ENCODE measurements at places on chromosomes 5 and 9.

DNA sequence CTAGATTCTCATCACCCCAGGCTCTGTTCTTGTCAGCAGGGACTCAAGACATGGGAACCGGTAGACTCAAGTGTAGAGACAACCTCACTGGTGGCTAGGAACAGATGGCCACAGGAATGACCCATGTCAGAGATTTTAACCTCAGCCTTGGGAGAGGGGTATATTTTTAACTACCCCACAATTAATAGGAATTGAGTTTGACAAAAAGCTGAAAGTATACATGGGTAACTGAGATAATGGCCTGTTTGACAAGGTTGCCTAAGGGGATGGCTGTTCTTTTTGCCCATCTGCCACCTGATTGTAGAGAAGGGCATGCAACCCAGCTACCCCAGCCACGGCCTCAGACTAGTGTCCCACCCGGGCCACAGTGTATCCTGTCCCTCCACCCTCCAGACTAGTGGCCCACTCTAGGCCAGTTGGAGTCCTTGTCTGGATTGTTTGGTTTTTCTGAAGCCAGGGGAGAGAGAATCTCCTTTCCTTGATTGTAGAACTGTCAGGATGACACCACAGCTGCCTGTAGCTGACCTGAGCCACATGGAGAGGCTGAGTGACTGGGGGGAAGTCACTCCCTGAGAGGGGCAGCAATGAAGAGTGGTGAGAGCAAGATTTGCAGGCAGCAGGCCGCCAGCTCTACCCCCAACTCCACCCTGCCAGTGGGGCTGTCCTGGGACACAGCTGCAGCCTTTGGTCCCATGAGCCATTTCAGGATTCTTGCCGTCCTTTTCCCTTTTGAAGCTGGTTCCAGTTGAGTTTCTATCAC is 14.6 kb upstream of the ANGPTL2 start:
- no peak for DNase-seq

DNA sequence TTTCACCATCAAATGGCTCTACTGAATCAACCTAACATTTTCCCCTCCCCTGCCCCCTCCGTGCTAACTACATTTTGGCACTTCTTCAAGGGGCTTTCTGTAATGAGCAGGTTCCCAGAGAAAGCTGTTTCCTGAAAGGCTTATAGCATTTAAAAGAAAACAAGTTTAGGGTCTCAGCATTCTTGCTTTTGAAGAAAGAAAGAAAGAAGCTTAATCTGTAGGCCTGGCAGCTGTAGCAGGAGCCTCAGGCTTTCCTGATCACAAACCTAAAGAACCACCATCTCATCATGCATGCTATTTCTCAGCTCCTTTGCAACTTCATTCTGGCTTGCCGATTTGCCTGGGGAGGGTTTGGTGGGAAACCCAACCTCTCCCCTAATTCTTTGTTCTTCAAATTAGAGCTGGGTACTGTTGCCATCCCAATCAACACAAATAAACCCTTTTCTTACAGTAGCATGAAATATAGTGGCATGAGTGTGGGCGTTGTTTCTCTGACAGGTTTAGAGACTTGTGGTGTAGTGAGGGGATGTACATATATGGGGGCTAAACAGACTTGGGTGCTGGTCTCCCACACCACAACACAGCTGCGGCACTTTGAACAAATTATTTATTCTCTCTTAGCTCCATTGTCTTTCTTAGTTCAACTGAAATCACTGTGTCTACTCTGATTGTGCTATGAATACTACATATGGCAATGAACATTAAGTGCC is 160.5 kb upstream of the TNC start:
- no peak for DNase-seq

- DNase-seq: no peak
Measured at GRCh38 chr9:18921366-18922075, 111.5 kb downstream of the SAXO1 start.

DNA sequence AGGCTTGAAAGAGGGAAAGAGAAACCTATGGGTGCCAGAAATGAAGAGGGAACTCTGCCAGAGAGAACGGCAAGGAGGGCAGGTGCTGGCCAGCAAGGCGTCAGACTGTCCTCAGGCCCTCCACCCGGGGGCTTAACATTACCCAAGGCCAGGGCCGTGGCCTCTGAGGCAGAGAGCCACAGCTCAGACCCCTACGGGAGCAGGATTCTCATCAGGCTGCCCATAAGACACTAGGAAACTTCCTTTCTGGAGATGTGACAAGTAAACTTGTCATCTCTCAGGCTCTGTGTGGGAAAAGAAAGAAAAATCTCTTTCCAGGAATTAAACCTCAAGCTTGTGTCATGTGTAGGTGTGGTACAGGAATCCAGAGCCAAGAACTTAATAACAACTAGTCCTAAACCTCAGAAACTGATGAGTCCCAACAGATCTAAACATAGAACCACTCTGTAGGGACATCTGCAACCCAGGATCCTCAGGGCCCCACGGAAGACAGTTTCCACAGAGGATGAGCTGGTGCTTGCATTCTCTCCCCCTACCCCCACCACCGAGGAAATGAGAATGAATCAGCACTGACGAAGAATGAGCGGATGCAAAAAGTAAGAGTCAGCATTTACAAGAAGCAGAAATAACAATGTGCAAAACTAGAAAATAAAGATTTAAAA is 74.3 kb downstream of the DCP2 start:
- no peak for DNase-seq

GRCh38 chr9:3586066-3586465 is 60.3 kb upstream of the RFX3 start:
- no peak for DNase-seq

DNA sequence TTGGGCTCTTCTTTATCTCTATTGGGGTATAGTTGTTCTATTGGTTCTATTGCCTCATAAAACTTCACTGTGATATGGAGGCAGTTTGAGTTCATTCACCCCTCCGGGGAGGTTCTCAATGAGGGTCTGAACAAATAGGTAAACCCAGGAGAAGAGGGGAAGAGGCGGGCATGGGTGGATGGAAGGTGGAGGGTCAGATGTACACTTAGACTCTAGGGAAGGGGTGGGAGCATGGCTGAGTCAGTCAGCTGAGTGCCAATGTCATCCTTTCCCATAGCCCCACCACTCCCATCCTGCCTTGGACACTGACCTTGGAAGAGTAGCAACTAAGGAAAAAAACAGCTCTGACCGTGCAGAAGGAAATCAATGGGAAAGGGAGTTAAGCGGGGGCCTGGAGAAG is 9.9 kb upstream of the FABP6 start:
- DNase-seq: no peak

DNA sequence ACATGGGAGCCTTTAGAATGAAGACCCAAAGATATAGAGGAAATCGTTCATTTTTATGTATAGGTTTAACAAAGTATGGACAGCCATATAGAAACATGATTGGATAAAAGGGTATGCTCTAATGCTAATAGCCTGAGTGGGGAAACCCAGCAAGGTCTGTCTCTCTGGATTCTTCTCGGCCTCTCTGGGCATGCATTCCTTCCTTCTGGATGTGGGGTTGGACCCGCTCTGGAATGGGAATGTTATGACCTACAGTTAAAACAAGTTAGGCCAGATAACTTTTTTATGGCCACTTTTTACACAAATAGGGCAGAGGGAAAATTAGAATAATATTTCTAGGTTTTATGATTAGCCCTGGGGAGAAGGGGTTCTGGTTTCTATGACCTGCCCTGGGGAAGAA is 103.2 kb downstream of the ARSB start:
- DNase-seq: no peak

DNA sequence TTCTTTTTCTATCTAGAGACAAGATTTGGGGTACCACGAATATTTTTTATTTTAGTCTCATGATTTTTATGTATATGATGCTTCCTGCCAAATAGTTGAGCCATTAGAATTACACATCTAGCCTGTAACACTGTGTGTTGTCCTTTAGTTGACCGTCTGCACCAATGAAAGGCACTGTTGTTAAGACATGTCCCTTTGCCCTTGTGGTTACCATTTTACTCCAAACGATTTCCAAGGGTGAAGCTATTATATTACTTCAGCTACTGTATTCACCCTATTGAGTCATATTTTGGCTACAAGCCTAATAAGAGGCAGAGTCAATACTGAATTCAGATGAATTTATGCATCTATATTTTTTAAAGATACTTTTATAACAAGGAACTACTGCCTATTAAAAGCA is 207.6 kb downstream of the CETN3 start:
- DNase-seq: no peak

- no peak for DNase-seq
Measured at GRCh38 chr5:120256376-120256775, 207.7 kb upstream of the PRR16 start.

DNA sequence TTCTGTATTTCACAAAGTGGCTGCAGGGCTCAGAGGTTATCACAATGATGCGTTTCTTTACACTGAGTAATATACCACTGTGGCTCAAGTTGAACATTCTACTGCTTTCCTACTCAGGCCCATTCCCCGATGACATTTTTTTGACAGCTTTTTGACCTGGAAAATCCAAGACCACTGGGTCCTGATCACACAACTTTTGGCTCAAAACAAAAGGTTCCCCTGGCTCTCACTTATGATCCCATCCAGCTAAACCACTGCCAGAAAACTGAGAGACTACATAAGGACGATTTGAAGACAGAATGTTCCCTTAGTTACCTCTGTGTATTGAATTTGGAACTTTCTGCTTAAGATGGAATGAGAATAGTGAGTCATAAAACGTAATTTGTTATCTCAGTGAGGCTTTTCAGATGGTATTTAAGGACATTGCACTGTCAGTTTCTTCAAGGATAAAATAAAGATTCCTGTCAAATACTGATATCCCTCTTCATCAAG is 78.0 kb upstream of the FBXL7 start:
- no peak for DNase-seq

GRCh38 chr9:93823245-93824072 is 131.7 kb downstream of the BARX1 start:
- DNase-seq: no peak

DNA sequence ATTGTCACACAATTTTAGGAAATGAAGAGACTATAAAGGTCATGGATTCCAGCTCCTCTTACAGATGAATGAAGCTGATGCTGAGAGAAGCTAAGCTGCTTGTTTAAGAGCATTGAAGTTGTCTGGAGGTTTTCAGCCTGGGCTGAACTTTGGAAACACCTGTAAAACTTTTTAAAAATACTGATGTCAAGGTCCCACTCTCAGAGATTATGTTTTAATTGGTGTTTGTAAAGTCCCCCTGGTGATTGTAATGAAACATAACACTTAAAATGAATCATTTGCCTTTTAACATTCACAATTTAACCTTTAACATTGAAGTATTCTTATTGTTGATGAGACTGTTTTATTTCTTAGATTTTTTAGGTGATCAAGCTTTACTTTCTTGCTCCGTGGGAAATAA is 16.4 kb downstream of the RAD23B start:
- DNase-seq: no peak

DNA sequence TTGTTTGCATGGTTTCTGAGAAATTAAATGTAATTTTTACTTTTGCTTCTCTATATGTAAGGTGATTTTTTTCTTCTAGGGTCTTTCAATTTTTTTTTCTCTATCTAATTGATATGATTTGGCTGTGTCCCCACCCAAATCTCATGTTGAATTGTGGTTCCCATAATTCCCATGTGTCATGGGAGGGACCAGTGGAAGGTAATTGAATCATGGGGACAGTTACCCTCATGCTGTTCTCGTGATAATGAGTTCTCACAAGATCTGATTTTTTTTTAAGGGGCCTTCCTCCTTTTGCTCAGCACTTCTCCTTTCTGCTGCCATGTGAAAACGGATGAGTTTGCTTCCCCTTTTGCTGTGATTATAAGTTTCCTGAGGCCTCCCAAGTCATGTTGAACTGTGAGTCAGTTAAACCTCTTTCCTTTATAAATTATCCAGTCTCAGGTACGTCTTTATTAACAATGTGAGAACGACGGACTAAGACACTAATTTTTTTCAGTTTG is 150.8 kb downstream of the MTRR start:
- no peak for DNase-seq

DNA sequence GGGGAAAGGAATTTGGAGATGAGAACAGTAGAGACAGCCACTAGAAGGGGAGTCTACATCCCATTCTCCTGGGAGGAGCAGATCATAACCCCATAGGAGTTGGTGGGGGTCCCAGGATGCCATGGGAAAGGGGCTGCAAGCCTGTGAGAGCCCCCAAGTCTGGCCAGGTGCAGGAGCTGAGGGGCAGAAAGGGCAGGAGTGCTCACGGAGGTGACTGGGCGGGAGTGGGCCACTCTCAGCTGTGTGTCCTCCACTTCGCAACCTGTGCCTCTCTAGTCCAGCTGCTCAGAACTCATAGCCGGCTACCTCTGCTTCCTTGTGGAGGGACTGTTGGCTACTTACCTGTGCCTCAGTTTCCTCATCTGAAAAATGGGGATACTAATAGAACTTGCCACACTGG is 263.9 kb downstream of the FSTL4 start:
- no peak for DNase-seq

- no peak for DNase-seq
Measured at GRCh38 chr9:69081261-69081660, 45.7 kb downstream of the FXN start.

GRCh38 chr5:112973904-112974303 is 2.7 kb upstream of the DCP2 start:
- DNase-seq: no peak

DNA sequence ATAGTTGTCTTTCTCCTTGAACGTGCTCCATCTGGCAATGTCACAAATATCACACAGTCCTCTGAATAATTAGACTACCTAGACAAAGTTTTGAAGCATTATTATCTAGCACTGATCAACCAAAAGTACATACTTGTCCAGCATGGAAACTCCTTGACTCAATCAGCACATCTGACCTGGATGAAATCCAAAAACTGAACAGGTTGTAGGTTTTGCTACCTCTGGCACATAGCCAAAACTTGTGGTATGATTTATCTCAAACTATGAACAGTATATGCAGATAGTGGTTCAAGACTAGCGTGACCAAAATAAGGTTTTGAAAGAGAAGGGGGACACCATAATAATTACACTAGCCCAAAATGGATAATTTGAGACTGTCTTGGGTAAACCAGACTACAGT is 158.1 kb downstream of the ARRDC3 start:
- DNase-seq: no peak

GRCh38 chr9:15132091-15132490 is 174.9 kb downstream of the TTC39B start:
- DNase-seq: no peak

- no peak for DNase-seq
Measured at GRCh38 chr9:37443566-37443965, 21.1 kb downstream of the GRHPR start.

DNA sequence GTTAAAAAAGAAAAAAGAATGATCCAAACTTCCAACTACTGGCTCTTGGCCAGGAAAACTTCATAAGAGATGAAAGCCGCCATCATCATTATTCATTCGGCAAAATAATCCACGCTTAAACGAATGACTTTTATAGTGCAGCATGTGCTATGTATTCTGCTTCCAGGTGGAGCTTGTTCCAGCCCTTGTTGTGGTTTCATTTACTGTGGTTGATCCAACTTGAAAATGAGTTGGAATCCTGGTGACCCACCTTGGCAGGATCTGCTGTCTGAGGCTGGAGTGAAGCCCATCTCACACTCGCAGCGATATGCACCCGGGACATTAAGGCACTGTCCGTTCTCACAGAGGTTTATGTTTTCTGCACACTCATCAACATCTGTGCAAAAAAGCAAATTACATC is 209.6 kb downstream of the FBN2 start:
- no peak for DNase-seq

GRCh38 chr5:142109331-142110045 is 909 bp downstream of the NDFIP1 start:
- DNase-seq: no peak

- no peak for DNase-seq
Measured at GRCh38 chr9:36194326-36195000, 3.7 kb downstream of the CLTA start.

- DNase-seq: no peak
Measured at GRCh38 chr5:127649018-127649439, at the start of gene CTXN3. CTXN3 (plus strand) TSS chr5:127649082; CDS start chr5:127657522, 8,440 bp downstream.
